ENCODE measurements at places on chromosomes 3 and 15.

DNA sequence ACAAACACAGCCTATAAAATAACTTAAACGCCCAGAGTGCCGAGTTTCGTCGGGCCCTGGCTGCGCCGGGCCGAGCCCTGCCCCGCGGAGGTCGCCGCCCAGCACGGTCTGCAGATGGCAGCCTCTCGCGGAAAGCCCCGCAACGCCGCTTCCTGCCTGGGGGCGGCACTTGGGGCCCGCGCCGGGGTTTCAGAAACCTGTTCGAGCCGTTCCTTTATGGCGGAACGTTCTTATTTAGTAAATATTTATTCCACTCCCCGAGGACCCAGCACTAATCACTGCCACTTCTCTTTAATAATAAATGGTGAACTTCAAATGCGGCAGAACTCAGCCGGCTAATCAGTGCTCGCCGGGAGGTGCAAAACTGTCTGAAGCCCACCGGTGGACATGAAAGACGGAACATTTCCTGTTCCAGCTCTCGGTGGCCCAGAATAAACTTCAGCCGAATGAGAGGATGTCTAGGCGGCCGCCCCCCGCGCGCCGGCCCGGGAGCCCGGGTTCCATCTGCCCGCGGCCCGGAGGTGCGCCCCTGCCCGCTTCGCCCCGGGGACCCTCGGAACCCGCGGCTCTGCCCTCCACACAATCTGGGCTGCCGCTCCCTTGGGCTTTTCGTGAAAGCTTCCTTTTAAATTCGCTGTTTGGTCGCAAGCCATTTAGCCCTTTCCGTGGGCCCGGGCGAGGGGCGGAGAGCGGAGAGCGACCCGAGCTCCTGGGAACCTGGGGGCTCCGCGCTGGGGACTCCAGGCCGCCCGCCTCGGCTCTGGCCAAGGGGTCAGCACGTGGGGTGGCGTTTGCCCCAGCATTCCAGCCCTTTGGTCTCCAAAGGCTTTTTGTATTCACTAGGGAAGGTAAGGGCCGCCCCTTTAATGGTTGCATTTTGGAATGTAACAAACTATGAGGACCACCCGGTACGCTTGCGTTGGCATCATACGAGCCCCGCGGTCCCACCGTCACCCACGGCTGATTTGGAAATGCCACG is 110.8 kb upstream of the ATP11B start:
- peak; percentile 42 for DNase-seq

DNA sequence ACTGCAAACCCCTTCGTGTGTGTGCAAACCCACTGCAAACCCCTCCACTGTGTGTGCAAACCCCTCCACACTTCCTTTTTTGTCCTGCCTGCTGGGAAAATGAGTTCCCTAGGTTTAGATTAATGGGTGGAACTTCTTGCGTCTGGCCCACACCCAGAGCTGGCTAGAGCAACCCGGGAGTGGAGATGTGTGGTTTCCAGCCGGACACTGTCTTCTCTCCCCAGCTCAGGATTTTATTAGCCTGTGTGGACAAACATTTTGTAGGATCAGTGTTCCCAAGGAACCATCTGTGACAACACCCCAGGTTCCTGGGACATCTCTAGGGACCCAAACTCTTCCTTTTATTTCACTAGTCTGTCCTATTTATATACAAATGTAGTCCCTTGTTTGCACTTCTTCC is 9.6 kb upstream of the LRRK1 start:
- DNase-seq, result no peak

GRCh38 chr3:58698246-58698645 is 31.7 kb upstream of the FAM3D start:
- DNase-seq, result no peak

DNA sequence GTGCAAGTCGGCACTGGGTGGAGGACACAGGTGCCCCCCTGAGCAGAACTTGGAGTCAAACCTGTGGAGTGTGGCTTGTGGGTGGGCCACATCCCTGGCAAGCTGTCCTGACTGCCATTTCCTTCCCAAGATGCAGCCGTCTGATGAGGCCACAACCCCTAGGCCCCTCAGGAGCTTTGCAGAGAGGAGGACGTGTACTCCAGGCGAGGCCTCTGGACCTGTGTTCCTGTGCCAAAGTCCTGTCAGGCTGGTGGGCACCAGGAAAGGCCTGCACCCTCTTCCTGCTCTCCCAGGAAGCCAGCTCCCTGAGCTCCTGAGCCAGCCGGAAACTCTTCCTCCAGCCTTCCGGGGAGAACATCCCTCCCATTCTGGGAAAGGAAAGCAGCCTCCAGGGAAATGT is 48.5 kb downstream of the CMTM6 start:
- no peak for DNase-seq

DNA sequence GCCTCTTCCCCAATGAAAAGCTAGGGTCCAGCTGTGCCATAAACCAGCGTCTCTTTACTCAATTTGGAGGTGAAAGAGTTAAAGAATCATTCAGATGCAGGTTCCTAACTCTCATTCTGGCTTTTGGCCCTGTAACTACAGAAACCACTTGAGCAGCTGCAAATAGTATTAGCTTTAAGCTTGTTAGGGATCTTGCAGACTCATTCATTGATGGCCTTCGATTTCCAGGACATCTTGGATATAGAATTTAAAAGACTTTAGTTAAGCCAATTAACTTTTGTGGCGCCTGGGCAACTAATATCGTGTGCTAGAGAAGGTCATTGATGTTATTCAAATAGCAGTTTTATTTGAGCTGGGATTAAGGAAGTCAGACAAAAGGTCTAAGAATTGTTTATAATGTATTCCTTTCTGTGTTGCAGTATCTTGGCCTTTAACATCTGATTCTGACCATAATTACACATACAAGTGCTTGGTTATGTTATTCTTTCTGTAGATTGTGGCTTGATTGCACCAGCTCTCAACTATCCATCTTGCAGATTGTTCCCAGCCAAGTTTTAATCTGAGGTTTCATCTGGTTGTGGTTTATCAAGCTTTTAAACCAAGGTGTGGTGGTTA is 185.3 kb downstream of the CACNA2D3 start:
- no peak for DNase-seq

- no peak for DNase-seq
Measured at GRCh38 chr3:47260605-47261004, 22.0 kb downstream of the KIF9 start.

GRCh38 chr15:67755936-67756335 is 69.4 kb upstream of the SKOR1 start:
- no peak for DNase-seq

DNA sequence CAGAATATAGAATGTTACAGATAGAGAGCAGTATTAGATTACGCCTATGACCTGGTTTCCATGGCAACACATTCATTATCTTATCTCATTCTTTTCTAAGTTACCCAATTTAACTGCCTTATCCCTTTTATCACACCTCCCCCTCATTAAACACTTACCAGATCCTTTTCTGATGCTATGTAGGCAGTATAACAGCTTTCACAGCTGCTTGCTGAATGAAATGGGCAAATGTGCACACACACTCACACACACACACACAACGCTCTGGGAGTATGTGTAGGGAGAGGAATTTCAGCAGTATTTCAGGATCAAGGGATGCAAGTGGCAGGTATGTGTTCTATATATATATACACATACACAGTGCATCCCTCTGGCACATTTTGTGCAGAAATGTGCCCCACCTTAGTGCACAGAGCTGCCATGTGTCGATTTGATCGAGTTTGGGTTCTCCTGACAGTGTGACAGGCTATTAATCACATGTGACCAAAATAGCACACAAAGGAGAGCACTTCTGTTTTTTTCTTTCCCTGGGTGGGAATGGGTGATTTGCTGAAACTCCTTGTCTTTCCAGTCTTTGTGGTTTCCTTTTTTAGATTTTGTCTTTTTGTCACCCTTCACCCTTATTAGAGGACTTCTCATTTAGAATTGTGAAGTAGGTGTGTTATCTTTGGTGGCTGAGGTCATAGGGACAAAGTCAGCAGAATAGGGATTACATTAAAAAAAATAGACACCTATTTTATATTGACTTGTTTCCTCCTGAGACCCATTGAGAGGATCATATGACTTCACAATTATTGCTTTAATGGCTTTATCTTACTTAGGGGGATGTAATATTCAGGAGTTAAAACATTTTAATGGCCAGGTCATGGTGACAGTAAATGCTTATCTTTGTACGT is 553.7 kb downstream of the PDCD6IP start:
- no peak for DNase-seq

GRCh38 chr3:46314517-46314916 is 39.4 kb upstream of the CCR2 start:
- DNase-seq, result no peak

DNA sequence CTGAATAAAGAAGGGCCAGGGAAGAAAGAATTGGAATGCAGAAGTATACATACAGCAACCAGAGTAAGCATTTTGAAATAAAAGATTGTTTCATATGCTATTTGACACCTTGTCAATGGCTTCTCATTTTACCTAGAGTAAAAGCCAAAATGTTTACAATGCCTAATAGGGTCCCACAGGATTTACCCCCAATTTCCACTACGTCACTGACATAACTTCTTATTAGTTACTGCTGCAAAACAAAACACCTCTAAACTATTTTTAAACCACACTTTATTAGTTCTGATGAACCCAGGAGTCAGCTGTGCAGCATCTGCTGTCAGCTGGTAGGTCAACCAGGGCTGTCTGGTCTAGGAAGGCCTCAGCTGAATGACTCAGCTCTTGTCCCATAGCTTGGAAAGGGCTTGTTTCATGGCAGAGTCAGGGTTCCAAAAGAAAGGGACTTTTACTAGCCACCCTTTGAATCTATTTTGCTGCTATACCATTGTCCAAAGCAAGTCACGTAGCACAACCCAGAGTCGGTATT is 945.1 kb downstream of the EPHA3 start:
- DNase-seq, result no peak

All from T-helper 1 cell (primary cell).